Omental fat pad (tissue), 4 donors: ENCODE measurements at places on chromosomes 7 and 10. TPM values are rescaled to one million over a fixed set of nuclear protein-coding genes. Genes with fewer than 3 reads are reported as not detected.

- DNase-seq, result no peak
Observed at GRCh38 chr10:29369419-29369818, 80.5 kb downstream of the LYZL1 start.

DNA sequence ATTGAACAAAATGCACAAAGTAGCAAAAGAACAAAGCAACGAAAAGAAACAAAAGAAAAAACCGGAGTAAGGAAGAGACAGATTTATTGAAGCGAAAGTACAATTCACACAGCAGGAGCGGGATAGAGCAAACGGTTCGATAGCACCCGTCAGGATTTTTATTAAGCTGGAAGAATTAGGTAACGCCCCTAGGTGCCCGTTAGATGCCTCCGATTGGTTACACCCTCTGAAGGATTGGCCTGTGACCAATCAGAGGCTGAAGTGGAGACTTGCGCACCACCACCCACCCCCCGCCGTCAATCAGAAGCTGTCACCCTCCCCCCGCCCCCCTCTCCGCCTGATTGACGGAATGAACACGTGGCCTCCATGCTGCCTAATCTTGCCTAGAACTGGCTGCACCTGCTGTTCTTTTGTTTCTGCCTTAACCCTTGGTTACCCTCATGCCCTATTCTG, 16.8 kb downstream of the OCM2 start:
- DNase-seq, result no peak

- DNase-seq, result no peak
Observed at GRCh38 chr7:67364441-67365017, 367.9 kb downstream of the TYW1 start.

DNA sequence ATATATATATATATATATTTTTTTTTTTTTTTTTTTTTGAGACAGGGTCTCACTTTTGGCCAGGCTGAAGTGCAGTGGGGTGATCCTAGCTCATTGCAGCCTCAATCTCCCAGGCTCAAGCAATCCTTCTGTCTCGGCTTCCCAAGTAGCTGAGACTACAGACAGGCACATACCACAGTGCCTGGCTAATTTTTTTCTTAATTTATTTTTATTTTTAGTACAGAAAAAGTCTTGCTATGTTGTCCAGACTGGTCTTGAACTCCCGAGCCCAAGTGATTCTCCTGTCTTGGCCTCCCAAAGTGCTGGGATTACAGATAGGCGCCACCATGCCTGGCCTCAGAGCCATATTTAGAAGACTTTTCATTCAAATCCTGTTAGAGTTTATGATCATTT, 79.6 kb downstream of the PRTFDC1 start:
- DNase-seq, result no peak

GRCh38 chr10:114694752-114695151, 36.7 kb upstream of the ABLIM1 start:
- no peak for DNase-seq

DNA sequence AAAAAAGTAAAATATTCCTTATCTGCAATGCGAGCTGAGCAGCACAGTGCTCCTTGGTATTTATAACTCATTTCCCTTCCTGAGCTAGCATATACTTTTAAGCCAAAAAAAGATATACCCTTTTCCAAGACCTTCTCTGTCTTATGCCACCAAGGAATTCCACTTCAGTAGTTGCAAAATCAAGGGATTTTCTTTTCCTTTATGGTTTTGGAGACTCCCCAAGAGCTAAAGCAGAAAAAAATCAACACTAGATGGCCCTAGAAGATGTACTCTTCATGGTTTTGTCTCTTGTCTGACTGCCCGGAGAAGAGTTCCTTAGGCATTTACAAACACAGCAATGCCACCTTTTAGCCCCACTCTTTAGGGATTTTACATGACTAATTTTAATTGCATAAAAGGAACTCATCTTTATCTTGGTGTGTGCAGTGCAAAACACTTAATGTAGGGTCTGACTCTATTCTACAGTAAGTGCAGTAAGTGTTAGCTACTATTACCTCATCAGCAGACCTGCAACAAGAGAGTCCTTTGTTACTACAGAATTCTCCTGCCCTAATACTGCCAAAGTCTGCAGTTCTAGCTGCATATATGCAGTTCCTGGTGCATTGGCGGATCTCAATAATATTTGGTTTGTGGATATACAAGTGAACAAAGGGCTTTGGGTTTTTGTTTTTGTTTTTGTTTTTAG, 443.3 kb downstream of the GFRA1 start:
- DNase-seq, result no peak

GRCh38 chr7:31419505-31420055, 79.1 kb upstream of the NEUROD6 start:
- no peak for DNase-seq

- DNase-seq, result no peak
Observed at GRCh38 chr7:101554584-101555268, 74.4 kb downstream of the MYL10 start.

DNA sequence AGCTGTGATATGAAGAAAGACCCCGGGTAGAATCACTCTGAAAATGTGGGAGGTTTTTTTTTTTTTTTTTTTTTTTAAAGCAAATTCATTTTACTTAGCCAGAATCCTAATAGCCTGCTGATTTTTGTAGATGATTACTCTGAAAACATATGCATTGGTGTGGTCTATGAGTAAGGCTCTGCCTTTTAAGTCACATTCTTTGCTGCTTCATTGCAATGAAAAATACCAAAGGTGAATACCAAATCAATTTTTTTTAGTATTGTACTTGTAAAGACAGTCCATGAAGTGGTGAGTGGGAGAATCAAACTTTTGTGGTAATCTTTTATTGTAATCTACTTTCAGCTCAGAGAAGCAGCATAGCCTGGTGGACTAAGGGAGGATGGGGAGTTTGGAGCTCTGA, 130.3 kb downstream of the SDK1 start:
- no peak for DNase-seq

- no peak for DNase-seq
Observed at GRCh38 chr7:7799138-7799537, 80.7 kb upstream of the RPA3 start.

- no peak for DNase-seq
Observed at GRCh38 chr7:64874114-64874513, 29.0 kb upstream of the ZNF273 start.

DNA sequence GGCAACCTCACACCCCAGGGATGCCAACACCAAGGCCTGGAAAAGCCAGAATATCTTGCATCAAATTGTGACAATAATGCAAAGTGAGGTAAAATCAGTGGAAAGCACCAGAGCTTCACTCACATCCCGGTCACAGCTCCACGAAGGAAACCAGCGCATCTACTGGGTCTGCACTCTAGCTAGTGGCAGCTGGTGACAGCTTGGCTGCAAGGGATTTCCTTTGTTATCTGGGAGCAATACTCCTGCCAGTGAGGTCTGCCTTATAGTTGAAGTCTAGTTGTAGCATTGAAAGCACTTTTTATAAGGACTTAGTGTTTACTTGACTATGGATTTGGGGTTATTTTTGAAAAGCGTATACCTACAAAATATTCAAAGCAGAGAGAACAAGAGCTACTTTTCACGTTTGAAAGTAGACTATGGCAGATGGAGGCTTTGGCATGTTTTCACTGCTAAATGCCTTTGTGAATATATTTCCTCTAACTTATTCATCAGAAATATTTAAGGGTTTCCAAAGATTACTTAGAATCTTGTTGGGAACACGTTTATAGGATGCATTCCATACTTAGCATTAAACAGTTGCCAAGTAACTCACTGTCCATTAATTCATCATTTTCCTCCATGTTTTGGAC, 26.1 kb downstream of the WDFY4 start:
- no peak for DNase-seq

DNA sequence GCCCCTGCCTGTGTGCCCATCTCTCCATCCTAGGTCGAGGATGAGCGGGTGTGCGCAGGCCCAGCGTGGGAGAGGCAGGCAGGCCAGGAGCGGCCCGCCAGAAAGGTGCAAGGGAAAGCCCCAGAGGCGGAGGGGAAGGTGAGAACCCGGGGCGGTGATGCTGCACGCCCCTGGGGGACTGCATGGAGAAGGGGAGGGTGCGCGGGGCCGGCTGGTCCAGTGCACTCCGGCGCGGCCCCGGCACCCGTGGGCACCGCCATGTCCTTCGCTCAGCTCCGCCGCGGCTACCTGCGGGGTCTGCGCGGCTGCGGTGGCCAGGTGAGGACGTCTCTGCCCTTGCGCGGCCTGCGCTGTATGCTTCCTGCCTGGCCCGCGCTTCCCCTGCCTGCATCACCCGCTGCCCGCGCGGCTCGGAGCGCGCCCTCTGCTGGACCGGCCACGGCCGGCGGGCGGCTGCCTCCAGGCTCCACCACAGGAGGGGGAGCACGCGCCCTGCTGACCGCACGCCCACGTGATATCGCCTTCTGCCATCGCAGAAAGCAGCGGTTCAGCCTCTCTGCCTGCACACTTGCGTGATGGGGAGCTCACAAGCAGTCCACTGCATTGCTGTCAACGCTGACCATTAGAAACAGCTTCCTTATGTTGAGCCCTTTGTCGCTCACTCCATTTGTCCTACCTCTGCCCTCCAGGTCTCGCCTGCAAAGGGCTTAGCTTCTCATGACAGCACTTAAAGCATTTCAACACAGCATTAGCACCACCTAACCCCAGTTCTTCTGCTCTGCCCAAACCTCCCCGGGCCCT, 73.9 kb downstream of the CXCL12 start:
- DNase-seq, result peak; percentile 46

- no peak for DNase-seq
Observed at GRCh38 chr10:71270301-71271220, 48.5 kb upstream of the SLC29A3 start.

- no peak for DNase-seq
Observed at GRCh38 chr10:3935141-3935540, 150.1 kb upstream of the KLF6 start.

DNA sequence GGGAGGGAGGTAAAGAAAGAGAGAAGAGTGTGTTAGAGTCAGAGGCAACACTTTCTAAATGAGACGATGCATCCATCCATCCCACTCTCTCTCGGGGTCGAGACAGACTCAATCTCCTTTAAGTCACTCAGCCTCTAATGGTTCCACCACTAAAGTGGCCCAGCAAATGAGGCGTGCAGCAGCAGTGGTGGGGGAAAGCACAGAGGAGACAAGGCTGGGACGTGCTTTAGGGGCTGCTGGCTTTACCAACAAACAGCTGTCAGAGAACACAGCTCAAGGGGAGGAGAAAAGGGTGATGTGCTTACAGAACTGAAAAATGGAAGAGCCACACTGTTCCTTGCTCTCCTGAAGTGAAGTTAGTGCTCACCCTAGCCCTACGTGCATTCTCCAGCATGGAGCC, 4.5 kb upstream of the SEC31B start:
- no peak for DNase-seq

DNA sequence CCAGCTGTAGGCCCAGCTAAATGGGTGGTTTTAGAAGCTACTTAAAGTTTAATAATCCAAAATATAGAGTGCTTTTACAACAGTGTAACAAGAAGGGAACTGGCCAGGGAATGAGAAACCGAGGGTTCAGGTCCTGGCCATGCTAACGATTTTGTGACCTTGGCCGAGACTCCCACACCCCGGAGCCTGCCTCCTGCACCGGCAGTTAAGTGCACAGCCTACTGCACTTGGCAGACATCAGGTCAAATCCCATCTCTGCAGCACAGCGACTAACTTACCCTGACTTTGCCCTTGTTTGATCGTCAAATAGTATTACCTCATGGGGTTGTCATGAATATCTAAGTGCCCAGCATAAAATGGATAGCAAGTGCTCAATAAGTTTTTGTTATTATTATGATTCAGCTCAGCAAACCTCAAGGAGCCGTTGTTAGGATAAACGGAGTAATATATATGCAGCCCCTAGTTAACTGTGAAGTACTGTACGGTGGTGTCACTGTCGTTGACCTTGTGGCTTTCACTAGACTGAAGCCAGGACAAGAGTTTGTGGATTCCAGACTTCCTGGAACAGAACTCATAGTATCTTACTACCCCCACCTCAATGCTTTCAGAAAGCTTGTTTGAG, 35.5 kb downstream of the LYZL1 start:
- no peak for DNase-seq

DNA sequence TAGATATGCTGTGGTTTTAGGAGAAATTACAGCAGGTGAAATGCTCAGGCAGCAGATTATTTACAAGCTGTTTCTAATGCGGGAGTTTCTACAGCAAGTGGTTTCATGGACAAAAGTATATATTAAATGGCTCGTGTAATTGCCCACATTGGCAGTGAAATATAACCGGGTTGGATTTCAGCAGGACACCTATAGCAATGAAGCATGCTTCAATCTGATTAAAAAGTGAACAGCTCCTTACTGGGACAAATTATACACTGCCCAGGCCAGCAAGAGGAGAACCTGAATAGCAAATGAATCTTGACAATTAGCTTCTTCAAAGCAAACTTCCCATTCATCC, 35.2 kb upstream of the LYZL1 start:
- no peak for DNase-seq

DNA sequence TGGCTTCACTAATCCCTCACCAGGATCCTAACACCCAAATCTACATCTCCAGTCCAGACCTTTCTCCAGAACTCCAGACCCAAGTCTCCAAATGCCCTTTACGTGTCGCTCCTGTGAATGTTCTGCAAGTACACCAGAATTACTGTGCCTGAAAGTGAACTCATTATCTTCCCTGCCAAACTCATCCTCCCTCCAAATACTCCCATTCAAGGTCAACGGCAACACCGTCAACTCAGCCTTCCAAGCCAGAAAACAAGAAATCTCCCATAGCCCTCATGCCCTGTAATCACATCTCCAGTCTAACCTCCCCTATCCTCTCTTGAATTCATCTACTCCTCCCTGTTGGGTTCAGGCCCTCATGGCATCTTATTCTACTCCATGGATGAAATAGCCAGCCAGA, 12.3 kb downstream of the CREB3L2 start:
- DNase-seq, result no peak

DNA sequence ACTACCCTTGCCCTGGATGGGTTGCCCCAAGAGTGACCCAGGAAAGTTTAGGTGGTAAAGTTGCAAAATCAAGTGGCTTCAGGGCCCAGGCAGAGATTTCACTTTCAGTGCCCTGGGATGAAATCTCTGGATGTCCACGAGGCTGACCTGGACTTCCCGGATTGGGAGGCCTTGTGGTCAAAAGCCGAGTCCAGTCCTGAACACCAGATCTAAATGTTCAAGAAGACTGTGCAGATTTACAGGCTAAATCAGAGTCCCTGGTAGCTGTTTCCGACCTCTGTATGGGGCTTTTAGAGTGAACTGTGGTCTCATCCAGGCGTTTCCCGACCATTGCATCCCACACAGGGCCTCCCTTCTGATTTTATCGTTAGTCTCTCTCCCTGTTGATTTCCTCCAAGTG, 95.3 kb downstream of the WDR11 start:
- DNase-seq, result no peak

Gene ASAH2B
- 1.4 TPM for total RNA-seq

Gene PPP1R9A
- total RNA-seq, result 6.3 TPM

Gene WEE2
- total RNA-seq, result not detected

Gene DPCD
- 9.8 TPM for total RNA-seq

Gene GSTO2
- total RNA-seq, result 1.4 TPM

Gene FAM25C
- total RNA-seq, result not detected

Gene ATOH7
- total RNA-seq, result not detected

Gene EGR2
- total RNA-seq, result 5.9 TPM
